CD14-positive monocyte (primary cell): ENCODE measurements at places on chromosomes 13 and 19.

DNA sequence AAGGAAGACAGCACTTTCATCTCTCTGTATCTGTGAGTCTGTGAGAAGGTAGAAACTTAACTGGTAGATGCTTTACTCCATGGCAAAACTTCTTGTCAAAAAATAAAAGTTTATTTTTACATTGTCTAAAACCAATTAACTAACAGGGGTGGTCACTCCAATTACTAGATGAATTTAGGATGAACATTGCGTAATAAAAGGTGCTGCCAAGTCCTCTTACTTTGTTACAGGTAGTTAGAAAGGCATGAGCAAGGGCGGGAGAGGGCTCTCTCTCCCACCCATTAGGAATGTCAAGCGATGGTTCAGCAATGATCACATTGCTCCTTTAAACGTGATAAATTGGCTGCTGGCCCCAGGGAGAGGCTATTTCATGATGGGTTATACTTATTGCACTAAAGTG is 512.3 kb downstream of the SLITRK5 start:
- no peaks in the 10 kb centered on the region for H3K4me1 ChIP-seq
- no peak overlapping the region for H3K27ac ChIP-seq
- H3K36me3 ChIP-seq, result no peaks in the 10 kb centered on the region
- no peak for DNase-seq

DNA sequence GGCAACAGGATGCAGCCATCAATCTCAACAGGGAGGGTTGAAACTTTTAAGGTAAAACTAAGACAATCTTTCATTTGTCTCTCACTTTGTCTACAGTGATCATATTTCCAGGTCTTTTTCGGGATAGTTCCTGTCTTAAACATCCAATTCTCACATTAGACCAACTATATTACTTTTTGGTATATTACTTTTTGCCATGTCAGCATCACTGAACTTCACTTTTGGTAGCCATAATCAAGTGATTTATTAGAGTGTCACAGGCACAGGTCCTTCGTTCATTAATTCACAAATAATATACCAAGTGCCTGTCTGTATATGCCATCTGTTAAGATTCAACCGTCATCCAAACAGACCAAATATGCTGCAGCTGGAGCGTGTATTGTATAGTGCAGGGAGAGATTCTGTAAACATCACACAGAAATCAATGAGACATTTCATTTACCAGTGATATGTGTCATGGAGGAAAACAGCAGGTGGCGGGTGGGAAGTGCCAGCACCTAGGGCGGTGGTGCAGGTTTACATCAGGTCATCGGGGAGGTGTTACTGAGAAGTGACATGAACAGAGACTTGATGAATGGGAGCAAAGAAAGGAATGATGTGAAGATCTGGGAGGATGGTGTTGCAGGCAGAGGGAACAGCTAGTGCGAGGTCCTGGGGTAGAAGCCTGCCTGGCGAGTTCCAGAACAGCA is 24.9 kb downstream of the ARHGEF7 start:
- H3K27me3 ChIP-seq, result no peaks in the 10 kb centered on the region
- H3K4me3 ChIP-seq, result no peak overlapping the region
- no peaks in the 10 kb centered on the region for H3K4me1 ChIP-seq
- no peak for DNase-seq
- H3K36me3 ChIP-seq, result no peaks in the 10 kb centered on the region

DNA sequence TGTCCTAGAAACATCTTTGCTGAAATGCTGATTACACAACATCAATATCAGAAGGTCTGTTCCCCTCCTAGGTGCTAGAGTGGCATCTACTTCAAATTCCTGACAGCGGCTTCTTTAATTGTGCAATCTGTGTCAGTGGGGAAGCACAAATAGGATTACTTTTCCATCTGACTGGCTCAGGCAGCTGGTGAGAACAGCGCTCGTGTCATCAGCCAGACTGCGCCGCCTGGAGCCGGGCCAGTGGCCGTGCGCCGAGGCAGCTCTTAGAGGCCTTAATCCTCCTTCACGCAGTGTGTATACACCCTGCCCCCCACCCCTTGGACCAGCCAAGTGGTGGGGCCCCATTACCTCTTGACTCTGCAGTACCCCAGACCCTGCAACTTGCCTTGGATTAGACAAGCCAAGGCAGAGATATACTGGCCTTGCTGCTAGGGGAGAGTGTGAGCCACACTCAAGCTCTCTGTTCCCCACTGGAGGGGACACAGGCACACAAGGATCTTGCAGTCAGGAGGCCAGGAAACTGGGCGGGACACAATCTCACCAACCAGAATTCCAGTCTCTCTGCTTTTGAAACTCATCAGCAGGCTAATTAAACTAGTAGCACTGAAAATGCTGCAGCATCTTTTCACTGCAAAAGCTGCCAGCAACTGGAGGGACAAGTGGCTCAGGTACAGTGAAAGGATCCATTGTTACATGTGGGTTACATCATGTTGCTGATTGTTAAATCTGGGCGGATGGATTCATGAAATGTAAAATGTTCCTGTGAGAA is 48.9 kb upstream of the EPHX3 start:
- no peaks in the 10 kb centered on the region for H3K27me3 ChIP-seq
- H3K36me3 ChIP-seq, result peaks cover 10% of the 10 kb centered on the region
- no peak overlapping the region for H3K4me3 ChIP-seq
- peaks cover 61% of the 10 kb centered on the region for H3K4me1 ChIP-seq
- peak; percentile 44 for DNase-seq

DNA sequence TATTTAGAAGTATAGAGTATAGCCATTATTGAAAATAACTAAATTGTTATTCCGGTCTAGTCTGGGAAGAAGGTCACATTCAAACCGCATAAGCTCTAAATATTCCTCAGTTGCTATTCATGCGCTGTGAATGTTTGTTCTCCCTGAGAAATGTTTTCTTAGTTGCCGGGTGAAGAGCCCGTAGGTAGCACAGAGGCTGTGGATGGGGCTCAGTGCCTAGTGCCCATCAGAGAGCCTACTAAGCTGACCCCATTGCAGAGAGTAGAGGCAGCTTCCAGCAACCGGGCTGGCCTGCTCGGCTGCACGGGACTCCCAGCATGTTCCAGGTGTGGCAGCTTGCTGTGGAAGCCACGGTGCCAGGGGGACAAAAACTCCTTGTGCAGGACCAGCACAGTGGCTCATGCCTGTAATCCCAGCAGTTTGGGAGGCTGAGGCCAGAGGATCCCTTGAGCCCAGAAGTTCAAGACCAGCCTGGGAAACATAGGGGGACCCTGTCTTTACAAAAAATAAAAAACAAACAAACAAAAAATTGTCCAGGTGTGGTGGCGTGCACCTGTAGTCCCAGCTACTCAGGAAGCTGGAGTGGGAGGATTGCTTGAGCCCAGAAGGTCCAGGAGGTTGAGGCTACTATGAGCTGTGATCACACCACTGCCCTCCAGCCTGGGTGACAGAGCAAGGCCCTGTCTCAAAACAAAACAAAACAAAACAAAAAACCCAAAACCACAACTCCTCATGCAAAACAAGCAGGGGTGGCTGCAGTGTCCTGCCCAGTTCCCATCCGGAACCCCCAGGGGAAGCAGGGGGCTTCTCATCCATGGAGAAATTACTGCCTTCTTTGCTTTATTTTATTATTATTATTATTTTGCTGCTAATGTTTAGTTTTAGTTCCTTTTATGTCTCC is 82.5 kb downstream of the KCTD15 start:
- no peak overlapping the region for H3K27ac ChIP-seq
- H3K4me1 ChIP-seq, result no peaks in the 10 kb centered on the region
- H3K27me3 ChIP-seq, result peaks cover 9% of the 10 kb centered on the region

DNA sequence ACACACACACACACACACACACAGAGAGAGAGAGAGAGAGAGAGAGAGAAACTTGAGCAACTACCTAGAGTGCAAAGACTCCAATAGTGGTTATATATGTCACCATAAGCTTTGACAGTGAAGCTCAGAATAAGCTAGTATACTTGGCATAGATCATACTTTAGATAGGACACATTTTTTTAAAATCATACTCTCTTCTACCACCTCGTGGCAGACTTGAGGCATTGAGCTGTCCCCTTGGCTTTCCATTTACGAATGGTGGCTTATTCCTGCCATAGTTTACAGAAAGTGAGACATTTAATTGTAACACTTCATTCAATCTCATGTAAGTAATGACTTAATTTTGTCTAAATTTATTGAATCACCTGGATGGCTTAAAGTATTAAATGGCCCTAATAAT is 108.2 kb downstream of the EDNRB start:
- no peaks in the 10 kb centered on the region for H3K27me3 ChIP-seq
- DNase-seq, result no peak
- no peak overlapping the region for H3K27ac ChIP-seq
- no peaks in the 10 kb centered on the region for H3K36me3 ChIP-seq

- H3K27me3 ChIP-seq, result peaks cover 9% of the 10 kb centered on the region
- H3K4me1 ChIP-seq, result peaks cover 32% of the 10 kb centered on the region
- DNase-seq, result no peak
- no peak overlapping the region for H3K27ac ChIP-seq
- H3K36me3 ChIP-seq, result no peaks in the 10 kb centered on the region
- H3K4me3 ChIP-seq, result peak overlapping the region; percentile 64
Measured at GRCh38 chr19:48896191-48896720, 2.3 kb downstream of the TULP2 start.

DNA sequence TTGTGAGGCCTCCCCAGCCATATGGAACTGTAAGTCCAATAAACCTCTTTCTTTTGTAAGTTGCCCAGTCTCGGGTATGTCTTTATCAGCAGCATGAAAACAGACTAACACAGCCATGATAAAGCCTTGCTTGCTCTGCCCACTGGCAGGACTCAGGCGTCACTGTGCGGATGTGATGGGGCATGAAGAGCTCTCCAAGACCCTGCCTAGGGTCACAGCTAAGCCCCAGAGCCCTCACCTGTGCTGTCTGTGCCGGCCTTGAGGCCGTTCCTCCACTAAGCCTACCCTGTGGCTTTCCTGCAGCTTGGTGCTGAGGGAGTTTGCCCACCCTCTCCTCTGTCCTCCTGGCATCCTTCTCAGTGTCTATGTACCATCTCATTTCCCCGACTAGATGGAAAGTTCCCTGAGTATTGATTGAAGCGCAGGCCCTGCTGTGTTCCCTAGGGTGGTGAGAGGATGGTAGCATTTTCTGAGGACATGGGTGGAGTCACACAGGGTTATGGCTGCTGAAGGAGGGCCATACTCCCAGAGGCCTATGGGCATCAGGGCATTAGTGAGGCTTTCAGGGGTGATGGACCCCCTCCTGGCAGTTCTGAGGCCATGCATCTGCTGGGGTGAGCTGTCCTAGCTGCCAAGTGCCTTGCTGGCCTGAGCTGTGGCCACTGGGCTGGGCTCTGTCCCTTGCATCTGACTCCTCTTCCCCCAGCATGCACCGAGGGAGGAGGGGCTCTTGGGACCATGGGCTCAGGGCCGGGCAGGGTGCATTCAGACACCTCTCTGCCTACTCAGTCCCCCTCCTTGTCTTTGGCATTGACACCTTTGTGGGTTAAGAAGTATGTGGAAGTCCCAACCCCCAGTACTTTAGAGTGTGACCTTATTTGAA is 75.3 kb downstream of the TEX29 start:
- H3K4me1 ChIP-seq, result no peaks in the 10 kb centered on the region
- no peaks in the 10 kb centered on the region for H3K36me3 ChIP-seq
- no peaks in the 10 kb centered on the region for H3K27me3 ChIP-seq
- no peak for DNase-seq
- no peak overlapping the region for H3K27ac ChIP-seq

DNA sequence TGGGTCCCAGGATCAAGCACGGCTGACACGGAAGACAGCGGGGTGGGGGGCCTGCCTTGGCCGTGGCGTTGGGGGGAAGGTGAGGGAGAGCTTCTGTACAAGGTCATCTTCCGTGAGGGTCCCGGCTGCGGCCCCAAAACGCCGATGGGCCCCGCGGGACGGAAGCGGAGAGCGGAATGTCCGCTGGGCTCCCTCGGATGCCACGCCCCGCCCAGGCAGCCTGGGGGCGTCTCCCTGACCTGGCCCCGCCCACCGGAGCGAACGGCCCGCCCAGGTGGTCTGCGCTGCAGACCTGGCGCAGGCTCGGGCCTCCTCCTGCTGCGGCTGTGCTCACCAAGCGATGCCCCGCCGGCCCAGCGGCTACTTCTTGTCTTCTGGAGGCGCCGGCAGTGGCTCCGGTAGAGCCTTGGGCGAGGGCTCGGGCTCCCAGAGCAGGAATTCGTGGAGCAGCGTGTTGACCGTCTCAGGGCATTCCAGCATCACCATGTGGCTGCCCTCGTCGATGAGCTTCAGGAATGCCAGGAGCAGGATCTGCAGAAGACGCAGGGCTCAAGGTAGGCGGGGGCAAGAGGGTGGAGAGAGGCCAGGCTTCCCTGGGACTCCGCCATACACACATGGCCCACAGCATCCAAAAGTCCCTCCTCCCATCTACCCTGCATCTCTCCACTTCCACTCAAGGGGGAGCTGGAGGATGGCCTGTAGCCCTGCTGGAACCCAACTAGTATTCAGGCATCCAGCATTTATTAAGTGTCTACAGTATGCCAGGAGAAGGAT is 10.7 kb downstream of the ABHD8 start:
- peak overlapping the region; percentile 61 for H3K27ac ChIP-seq
- H3K36me3 ChIP-seq, result peaks cover 14% of the 10 kb centered on the region
- H3K4me1 ChIP-seq, result peaks cover 12% of the 10 kb centered on the region
- H3K4me3 ChIP-seq, result peak overlapping the region; percentile 89

DNA sequence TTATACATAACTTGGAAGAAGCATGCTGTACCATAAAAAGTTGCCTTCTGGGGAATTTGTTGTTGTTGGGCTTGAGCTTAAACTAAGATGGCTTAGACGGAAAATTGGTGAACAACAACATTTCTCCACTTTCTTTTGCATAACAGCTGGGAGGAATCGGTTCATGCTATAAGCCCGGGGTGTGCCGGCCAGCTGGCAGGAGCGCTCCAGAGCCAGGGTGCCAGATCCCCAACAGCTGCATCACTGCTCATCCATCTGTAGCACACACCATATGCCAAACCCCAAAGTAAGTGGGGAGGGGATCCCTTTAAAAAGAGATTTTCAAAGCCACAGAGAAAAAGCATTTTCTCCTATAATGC is 419.5 kb upstream of the ARGLU1 start:
- DNase-seq, result no peak
- no peak overlapping the region for H3K27ac ChIP-seq
- H3K4me3 ChIP-seq, result no peak overlapping the region
- H3K27me3 ChIP-seq, result no peaks in the 10 kb centered on the region

- H3K4me3 ChIP-seq, result no peak overlapping the region
- H3K36me3 ChIP-seq, result no peaks in the 10 kb centered on the region
- no peak overlapping the region for H3K27ac ChIP-seq
- no peaks in the 10 kb centered on the region for H3K27me3 ChIP-seq
- no peaks in the 10 kb centered on the region for H3K4me1 ChIP-seq
- peak; percentile 73 for DNase-seq
Measured at GRCh38 chr19:8252922-8253589, 43.9 kb downstream of the CERS4 start.

GRCh38 chr13:107361666-107362065 is 793.7 kb upstream of the ARGLU1 start:
- no peaks in the 10 kb centered on the region for H3K27me3 ChIP-seq
- no peaks in the 10 kb centered on the region for H3K36me3 ChIP-seq
- no peaks in the 10 kb centered on the region for H3K4me1 ChIP-seq
- no peak overlapping the region for H3K4me3 ChIP-seq
- DNase-seq, result no peak
- no peak overlapping the region for H3K27ac ChIP-seq

GRCh38 chr19:4376991-4377781 is 23.2 kb downstream of the SH3GL1 start:
- H3K27me3 ChIP-seq, result no peaks in the 10 kb centered on the region
- no peak overlapping the region for H3K4me3 ChIP-seq
- H3K27ac ChIP-seq, result no peak overlapping the region

GRCh38 chr13:49625392-49626079 is 2.8 kb upstream of the ARL11 start:
- no peak for DNase-seq
- peaks cover 49% of the 10 kb centered on the region for H3K4me1 ChIP-seq
- H3K27me3 ChIP-seq, result no peaks in the 10 kb centered on the region
- H3K4me3 ChIP-seq, result no peak overlapping the region
- H3K36me3 ChIP-seq, result peaks cover 5% of the 10 kb centered on the region
- H3K27ac ChIP-seq, result no peak overlapping the region

- no peaks in the 10 kb centered on the region for H3K36me3 ChIP-seq
- no peaks in the 10 kb centered on the region for H3K4me1 ChIP-seq
- no peak overlapping the region for H3K4me3 ChIP-seq
- H3K27me3 ChIP-seq, result no peaks in the 10 kb centered on the region
Measured at GRCh38 chr19:2533686-2534422, 57.9 kb downstream of the GADD45B start.
